ENCODE measurements at places on chromosomes 3 and 15.

- DNase-seq: no peak
These were observed 76.4 kb upstream of the ETV5 start for GRCh38 chr3:186185194-186185787.

- no peak for DNase-seq
These were observed 1.7 kb downstream of the NMNAT3 start for GRCh38 chr3:139676108-139676507.

DNA sequence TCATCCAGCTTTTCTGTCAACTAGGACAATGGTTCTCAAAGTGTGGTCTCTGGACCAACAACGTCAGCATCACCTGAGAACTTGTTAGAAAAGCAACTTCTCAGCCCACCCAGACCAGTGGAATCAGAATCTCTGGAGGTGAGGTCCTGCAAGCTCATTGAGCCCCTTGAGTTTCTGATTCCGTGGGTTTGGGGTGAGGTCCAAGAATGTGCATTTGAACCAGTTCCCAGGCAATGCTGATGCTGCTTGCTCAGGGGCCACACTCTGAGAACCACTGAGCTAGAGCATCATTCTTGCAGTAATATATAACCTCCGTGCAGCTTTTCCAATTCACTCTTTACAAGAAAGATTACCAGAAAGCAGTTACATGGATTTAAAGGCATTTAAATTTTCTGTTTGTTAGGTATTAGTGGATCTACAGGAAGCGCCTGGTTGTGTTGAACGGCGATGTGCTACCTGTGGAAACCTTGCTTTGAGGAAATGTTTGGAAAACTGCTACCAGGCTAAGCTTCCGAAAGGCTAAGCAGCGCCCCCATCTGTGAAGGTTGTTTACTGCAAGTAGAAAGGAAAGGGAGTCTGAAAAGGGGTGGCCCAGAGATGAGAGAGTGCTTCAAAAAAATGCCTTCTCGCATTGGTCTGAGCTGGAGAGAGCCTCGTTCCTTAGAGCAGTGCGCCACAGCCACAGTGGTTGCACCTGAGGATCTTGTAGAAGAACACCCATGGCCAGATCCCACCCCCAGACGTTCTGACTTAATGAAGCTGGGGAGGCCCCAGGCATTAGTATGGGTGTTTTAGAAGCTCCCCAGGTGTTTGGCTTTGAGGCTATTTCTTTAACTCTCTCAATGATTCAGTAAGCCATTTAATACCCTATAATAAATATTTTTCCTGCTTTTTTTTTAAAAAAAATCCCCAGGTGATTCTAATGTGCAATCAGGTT is 50.0 kb downstream of the RLBP1 start:
- DNase-seq: no peak

- DNase-seq: no peak
These were observed 41.1 kb upstream of the PLXNA1 start for GRCh38 chr3:126941721-126942270.

DNA sequence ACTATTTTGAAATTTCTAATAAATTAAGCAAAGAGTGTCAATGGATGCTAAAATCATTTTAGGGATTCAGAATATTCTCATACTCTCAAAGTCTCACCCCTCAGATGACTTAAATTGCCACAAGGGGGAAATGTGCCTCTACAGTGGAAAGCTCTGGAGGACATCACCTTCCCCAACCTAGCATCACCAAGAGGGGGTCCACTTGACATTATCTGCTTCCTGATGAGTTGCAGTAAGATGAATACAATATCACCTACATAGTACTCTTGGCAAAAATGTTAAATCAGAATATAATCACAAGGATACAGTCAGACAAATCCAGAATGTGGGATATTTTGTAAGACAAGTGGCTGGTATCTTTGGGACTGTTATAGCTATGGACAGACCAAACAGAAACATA is 290.1 kb downstream of the MFSD1 start:
- DNase-seq: no peak

DNA sequence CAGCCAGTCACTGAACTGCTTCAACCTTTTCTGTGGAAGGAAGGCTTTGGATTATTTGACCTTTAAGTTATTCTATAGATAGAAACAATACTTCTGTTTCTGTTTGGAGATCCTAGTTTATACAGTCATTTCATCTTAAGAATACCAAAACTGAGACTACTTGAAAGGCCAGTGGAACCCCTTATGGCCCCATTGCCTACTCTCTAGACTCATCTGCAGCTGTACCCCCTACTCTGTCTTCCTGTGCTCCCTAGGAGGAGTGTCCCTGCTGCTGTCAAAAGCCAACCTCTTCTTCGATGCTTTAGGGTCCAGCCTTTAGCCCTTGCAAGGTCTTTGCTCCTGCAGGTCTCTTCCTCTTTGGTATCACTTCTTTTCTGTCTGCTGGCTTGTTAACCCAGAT is 169.6 kb downstream of the EDEM1 start:
- no peak for DNase-seq

- no peak for DNase-seq
These were observed 382.4 kb downstream of the SHQ1 start for GRCh38 chr3:72465853-72466252.

DNA sequence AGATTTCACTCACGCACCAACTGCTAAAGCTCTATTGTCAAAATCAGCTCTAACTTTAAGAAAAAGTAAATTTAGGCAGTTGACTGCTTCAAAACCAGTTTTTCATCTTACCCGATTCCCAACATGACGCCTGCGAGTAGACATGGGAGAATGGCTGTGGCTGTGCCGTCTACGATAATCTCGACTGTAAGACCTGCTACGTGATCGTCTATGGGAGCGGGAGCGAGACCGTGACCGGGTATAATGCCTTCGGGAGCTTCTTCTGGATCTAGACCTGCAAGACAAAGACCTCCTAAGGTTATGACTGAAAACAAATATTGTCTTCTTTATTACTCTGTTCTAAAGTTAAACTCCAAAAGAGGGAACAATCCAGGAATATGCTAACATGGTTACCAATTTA is 12.5 kb downstream of the TRA2B start:
- no peak for DNase-seq

- no peak for DNase-seq
These were observed 24.5 kb downstream of the ACP3 start for GRCh38 chr3:132341746-132342145.

DNA sequence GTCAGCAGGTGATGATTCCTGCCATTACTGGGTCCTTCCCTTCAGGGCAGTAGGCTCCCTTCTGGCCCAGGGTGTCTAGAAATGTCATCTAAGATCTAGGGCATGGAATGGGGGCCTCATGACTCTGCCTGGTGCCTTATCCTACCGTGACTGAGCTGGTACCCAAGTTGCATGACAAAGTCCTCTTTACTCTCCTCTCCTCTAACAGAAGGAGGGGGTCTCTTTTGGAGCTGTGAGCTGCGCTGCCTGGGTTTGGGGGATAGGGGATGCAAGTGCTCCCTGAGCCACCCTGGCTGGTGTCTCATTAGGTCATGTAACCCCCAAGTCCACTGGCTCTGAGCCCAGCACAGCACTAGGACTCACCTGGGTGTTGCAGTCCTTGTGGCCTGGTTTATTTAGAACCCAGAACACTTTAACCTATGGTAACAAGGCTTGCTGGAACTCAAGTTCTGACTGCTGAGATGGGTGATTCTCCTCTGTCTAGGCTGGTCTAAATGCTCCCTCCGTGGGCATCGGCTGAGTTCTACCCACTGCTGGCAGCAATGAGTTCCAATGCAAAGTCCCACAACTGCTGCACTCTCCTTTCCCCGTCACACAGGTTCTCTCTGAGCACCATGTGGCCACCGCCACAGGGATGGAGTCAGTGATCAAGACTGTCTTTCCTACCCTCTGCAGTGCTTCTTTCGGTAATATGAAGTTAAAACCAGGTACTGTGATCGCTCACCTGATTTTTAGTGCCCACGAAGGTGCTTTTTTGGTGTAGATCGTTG is 34.0 kb downstream of the XXYLT1 start:
- no peak for DNase-seq

DNA sequence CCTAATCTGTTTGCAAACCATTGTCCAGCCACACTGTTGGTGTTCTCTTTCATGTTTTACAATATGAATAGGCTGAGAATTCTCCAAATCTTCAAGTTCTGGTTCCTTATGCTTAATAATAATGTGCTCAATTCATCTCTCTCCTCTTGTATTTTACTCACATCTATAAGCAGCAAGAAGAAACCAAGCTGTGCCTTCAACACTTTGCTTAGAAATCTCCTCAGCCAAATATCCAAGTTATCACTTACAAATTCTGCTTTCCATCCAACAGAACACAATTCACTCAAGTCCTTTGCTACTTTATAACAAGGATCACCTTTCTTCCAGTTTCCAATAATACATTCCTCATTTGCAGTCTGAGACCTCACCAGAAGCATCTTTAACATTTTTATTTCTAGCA is 117.5 kb downstream of the LRRC28 start:
- no peak for DNase-seq

GRCh38 chr3:47005212-47006144 is 26.0 kb downstream of the NBEAL2 start:
- no peak for DNase-seq

DNA sequence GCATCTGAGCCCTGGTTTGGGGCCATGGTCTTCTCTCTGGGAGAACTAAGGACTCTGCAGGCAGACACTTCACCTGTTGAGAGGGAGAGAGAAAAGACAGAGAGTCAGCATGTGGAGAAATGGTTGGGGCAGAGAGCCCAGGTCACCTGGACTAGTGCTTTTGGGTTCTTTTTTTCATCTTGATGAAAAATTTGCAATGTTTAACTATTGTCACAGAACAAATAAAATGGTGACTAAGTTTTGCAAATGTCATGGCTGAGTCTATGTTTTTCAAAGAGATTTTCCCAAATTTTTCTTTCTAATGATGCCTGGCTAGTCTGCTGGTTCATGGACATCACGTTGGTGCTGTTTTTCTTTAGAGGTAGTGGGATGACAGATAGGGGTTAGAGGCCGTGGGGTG is 17.8 kb downstream of the FAH start:
- no peak for DNase-seq

DNA sequence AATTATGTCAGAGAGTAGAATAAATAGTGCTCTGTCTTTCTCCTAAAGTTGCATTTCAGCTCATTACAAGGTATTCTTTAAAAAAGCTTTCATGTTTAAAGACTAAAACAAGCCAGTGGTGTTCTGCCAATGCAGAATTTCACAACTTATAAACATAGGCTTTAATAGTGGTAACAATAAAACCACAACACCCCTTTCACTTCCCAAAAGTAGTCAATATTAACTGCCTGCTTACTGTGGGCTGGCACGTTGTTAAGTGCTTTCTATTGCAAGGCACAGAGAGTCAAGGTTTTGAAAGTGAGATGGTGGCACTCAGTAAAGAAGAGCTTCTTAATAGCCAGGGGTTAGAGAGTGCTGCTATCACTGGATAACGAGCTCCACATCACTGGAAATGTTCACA is 8.4 kb upstream of the RTP1 start:
- no peak for DNase-seq

- no peak for DNase-seq
These were observed 49.3 kb downstream of the ADAMTS9 start for GRCh38 chr3:64638511-64638910.

DNA sequence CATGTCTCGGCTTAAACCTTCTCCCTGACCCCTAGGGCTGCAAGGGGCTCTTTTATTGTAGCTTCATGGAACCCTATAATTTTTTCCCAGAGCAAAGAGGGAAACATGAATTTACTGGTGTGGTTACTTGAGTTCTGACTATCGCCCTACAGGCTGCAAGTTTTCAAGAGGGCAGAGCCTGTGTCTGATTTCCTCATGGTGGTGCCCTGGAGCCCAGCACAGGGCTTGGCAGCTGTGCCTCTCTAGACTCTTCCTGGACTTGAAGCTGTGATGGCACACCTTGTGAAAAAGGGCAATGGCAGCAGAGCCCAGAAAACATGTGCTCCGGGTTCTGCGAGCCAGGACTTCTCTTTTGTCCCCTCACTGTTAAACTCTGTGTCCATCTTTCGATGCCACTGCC is 34.2 kb upstream of the TF start:
- no peak for DNase-seq

- DNase-seq: no peak
These were observed 662 bp upstream of the RFTN1 start for GRCh38 chr3:16514021-16514700.

DNA sequence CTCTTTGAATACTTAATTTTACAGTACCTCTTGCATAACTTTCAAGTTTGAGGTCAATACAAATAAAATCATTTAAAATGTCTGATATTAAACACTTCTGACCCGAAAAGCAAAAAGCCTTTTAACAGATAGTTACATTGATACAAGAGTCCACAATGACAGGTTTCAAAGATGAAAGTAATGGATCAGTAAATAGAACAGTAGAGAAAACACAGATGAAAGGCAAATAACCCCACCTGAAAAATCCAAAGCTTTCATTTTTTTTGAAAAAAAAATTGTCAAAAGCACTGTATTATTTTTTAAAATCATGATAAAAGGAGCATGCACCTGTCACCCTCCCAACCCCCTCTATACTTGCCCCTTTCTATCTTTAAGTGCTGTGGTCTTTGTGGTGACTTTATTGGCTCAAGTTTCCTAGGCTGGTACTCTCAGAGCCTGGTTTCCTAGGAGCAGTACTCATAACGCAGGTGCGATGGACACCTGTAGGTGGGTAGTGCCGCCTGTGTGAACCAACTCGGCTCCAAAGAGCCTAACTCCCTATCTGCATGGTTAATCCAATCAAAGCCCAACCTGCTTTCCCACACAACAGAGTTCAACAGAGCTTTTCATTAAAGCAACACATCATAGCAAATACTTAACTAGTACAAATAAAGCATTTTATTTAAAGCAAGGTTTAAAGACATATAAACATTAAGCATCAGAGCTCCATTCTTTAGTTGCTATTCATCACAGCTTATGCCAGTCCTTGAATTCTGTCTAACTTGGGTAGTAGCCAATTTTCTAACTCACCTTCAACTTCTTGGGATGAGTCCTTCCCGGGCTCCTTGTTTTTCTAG is 32.2 kb downstream of the LIPC start:
- DNase-seq: no peak

- no peak for DNase-seq
These were observed 1233.9 kb upstream of the ALCAM start for GRCh38 chr3:104132566-104133403.

- no peak for DNase-seq
These were observed 305.3 kb downstream of the EPHB1 start for GRCh38 chr3:135100366-135100765.

- DNase-seq: no peak
These were observed 7.3 kb upstream of the LEKR1 start for GRCh38 chr3:156818890-156819289.

DNA sequence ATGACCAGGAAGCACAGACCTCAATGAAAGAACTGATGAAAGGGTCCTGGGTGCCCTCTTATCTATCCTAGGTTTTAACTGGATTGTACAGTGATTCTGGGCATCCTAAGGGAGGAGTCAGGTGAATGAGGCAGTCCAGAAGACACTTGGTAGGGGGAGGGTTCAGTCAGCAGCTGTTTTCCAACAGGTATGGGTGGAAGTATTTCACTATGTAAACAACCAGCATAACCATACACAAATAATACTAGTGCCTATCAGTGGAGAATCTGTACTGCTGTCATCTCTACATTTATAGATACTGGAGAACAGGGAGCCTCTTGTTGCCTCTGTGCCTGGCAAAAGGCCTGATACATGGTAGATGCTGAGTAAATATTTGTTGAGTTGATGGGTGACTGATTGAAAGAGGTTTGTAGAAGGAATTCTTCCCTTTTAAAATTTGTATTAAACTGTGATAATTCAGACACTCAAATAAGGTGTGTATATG is 328.5 kb downstream of the RBMS3 start:
- DNase-seq: no peak

GRCh38 chr15:66184936-66185790 is 68.4 kb downstream of the MEGF11 start:
- peak; percentile 56 for DNase-seq
